RKO (cell line): ENCODE measurements at places on chromosomes 4 and X.

DNA sequence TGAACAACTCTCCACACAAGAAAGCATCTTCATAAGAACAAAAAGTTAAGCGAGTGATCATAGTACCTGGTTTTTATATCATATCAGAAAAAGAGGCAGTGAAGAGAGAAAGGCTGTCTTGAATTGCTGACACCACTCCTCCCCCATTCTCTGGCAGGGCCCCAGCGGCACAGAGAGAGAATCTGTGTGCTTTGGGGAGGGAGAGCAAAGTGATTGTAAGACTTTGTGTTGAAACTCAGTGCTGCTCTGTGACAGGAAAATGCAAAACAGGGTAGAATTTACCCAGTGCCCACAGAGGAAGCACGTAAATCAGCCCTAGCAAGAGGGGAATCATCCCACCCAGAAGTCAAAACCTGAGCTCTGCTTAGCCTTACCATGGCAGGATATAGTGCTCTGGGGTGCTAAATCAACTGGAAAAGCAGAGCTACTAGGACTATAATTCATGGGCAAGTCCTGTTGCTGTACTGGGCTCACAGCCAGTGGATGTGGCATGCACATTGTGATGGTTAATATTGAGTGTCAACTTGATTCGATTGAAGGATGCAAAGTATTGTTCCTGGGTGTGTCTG lies 174.6 kb downstream of the PRR32 start:
- no peak for DNase-seq

DNA sequence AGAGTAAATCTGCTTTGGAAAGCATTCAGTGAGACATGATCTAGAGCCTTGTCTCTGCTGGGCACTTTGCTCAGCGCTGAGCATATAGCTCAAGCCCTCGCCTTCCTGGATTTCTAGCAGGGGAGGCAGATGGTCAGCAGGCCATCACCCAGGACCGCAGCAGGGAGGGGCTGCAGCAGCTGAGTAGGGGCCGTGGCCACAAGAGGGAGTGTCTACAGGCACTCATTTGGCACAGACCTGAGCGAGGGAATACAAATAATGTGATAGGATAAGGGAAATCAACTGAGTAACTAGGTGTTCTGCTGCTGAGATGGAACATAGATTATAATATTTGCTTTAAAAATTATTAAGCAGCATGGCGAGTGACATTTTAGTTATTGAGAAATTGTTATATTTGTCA lies 30.2 kb downstream of the OFD1 start:
- DNase-seq, result no peak

- DNase-seq, result no peak
Observed at GRCh38 chr4:73589887-73590801, 30.1 kb downstream of the RASSF6 start.

- no peak for DNase-seq
Observed at GRCh38 chr4:39841894-39842293, 135.8 kb downstream of the PDS5A start.

- DNase-seq, result no peak
Observed at GRCh38 chrX:39969099-39969818, 128.5 kb downstream of the BCOR start.

DNA sequence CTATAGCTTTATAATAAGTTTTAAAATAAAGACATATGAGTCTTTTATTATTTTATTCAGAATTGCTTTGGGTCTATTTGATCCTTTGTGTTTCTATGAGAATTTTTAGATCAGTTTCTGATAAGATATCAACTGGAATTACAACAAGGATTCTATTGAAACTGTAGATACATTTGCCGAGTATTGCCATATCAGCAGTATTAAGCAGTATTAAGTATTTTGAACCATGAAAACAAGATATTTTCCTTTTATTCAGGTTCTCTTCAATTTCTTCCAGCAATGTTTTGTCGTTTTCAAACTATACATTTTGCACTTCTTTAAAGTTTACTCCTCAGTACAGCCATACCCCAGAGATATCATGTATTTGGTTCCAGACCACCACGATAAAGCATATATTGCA lies 598.8 kb downstream of the DACH2 start:
- DNase-seq, result no peak

- DNase-seq, result peak; percentile 58
Observed at GRCh38 chrX:106698693-106699092, 27.8 kb upstream of the RNF128 start.

DNA sequence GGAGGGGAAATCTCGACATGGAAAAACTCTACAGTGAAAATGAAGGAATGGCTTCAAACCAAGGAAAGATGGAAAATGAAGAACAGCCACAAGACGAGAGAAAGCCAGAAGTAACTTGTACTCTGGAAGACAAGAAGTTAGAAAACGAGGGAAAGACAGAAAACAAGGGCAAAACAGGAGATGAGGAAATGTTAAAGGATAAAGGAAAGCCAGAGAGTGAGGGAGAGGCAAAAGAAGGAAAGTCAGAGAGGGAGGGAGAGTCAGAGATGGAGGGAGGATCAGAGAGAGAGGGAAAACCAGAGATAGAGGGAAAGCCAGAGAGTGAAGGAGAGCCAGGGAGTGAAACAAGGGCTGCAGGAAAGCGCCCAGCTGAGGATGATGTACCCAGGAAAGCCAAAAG lies 1.3 kb downstream of the TCEAL4 start:
- DNase-seq, result no peak

GRCh38 chr4:94548571-94548970 lies 96.8 kb downstream of the PDLIM5 start:
- no peak for DNase-seq

DNA sequence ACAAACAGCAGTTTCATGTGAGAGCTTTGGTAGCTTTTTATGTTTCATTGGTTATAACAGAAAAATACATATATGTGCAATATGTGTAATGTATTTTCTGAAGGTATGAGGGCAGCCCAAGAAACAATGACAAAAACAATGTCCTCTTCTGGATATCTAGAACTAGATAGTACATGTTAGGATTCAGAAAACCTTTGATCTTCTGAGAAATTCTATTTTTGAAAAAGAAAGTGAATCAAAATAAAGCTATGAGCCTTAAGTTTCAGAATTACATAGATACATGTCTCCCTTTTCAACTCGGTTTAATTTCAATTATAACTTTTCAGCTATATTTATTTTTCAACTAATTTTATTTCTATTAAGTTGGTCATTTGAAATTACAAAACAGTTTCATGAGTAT lies 131.9 kb downstream of the REELD1 start:
- DNase-seq, result no peak

DNA sequence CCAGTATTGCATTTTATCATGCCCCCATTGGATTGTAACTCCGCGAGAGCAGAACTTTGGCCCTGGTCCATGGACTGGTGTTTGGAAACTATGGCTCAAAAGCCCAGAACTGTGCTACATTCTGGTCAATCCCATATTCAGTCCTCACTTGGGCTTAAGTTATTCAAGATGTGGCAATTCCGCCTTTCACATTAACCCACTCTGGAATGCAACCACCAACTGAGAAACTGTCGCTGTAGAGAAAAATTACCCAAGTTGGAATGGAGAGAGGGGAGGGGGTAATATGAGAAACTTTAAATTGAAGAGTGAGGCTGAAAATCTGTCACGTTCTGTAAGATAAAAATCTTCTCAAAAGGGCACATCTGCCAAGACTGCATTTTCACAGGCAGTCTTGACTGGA lies 189.6 kb upstream of the NHS start:
- DNase-seq, result no peak

DNA sequence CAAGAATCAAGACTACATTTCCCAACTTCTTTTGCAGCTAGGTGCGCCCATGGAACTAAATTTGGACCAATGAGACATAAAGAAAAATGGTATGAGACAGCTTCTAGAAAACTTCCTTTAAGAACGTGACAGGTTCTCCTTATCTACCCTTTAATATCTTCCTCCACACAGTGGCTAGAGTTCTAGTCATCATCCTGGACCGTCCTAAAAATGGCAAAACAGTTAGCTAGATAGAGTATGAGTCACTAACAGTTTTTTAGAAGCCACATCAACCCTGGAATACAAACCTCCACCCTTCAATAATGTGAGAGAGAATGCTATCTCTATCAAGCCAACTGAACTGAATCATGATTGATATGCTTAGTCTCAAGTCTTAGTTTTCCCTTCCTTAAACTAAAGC lies 267.9 kb upstream of the SLC7A11 start:
- DNase-seq, result no peak

DNA sequence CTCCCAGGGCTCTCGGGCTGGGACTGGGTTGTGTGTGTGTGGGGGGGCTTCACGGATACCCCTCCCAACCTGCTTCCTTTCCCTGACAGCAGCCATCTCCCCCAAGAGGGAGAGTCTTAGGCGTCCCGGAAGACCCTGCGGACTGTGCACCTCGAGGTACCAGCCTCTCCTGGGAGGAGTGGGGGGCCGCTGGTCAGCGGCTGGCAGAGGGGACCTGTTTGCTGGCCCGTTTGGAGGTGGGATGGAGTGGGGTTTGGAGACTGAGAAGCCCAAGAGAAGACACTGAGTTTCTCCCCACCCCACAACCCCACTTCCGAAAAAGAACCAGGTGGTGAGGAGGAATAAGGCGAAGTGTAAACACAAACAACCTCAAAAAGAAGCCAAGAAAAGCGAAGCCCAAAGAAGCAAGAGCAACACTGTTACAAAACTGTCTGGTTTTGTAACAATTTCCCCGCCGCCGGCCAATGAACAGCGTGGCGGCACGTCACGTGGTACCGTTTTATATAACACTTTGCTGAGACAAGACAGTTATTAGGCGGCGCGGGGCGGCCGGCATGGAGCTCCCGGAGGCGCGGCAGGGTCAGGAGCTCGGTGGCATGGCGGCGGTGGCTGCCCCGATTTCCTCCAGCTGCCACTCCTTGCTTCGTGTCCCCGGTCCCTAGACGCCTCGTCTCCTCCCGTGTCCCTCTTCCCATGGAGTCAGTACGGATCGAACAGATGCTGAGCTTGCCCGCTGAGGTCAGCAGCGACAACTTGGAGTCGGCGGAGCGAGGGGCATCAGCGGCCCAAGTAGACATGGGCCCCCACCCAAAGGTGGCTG lies at the start of gene LONRF3:
LONRF3 (plus strand) TSS at position 531 of the 820 bp plus-strand sequence; CDS start at position 694, 163 bp downstream.
- peak; percentile 73 for DNase-seq

- DNase-seq, result peak; percentile 33
Observed at GRCh38 chr4:73777612-73778011, 37.2 kb downstream of the CXCL8 start.

- no peak for DNase-seq
Observed at GRCh38 chr4:119233750-119234149, 21.2 kb downstream of the USP53 start.

DNA sequence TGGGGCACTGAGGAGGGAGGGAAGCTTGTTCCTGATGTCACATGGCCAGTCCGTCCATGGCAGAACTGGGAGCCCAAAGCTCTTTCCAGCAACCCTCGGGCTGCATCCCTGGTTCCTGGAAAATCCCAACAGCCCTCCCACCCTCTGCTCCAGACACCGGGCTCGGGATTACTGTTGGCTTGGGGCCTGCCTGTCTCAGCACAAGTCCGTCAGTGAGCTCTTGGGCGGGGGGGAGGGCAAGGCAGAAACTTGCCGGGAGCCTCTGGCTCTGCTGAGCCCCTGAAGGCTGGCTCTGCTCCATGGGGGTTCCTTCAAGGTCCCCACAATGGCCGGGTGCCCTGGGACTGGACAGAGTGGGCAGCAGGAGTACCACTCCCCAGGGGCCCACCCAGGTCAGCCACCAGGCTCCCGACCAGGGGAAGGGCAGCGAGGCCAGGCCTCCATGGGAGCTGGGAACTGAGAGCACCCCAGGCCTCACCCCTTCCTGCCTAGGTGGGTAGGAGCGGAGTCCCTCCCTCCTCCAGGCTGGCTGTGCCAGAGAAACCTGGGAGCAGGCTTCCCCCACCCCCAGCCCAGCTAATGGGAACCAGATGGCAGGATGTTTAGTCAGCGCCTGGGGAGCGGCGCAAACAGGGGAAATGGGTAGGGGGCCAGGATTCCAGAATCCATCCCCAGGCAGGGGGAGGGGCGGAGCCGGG lies 6.4 kb upstream of the HAUS7 start:
- no peak for DNase-seq

GRCh38 chrX:66498672-66499296 lies 140.1 kb downstream of the EDA2R start:
- DNase-seq, result no peak

GRCh38 chrX:153829799-153830639 lies at the start of gene PDZD4:
Gene PDZD4 (minus strand): TSS chrX:153830544. CDS start chrX:153830298, 246 bp downstream.
- no peak for DNase-seq
